Mucosa of descending colon (tissue), 3 donors: ENCODE measurements at places on chromosomes 2 and 18.
A peak's percentile ranks its signal among the peaks of the same experiment; 100 is the strongest.

GRCh38 chr2:24919506-24920097, 435 bp downstream of the ADCY3 start:
- DNase-seq: peak; percentile 47

DNA sequence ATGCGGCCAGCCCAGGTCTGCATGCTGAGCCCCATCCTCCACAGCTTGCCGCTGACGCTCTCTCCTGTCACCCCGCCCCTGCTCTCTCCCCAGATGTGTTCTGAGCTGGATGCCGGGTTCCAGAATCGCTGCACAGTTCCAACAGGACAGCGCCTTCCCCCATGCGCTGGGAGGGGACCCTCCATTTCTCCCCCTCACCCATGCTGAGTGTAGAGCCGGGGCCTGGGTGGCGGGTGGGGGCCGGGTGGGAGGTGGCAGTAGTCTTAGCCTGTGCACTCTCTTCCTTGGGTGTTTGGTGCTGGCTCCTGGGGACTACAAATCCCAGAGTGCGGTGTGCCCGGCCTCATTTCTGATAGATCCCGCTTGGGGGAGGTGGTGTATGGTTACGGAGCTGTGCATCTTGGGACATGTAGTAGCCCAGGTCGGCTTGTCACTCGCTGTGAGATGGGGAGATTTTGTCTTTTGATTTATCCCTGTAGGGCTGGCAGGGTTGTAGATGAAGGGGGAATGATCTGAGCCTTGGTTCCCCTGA, 6.8 kb downstream of the DNAJB2 start:
- no peak for DNase-seq

GRCh38 chr18:8333961-8334360, 275.3 kb upstream of the RAB12 start:
- no peak for DNase-seq

GRCh38 chr2:207248702-207249377, 83.1 kb upstream of the KLF7 start:
- no peak for DNase-seq

GRCh38 chr2:50596515-50596914, 435.4 kb downstream of the NRXN1 start:
- no peak for DNase-seq

GRCh38 chr2:159129269-159129668, 157.2 kb downstream of the WDSUB1 start:
- DNase-seq: no peak

GRCh38 chr18:74149878-74150277, 1.6 kb downstream of the TIMM21 start:
- DNase-seq: no peak

DNA sequence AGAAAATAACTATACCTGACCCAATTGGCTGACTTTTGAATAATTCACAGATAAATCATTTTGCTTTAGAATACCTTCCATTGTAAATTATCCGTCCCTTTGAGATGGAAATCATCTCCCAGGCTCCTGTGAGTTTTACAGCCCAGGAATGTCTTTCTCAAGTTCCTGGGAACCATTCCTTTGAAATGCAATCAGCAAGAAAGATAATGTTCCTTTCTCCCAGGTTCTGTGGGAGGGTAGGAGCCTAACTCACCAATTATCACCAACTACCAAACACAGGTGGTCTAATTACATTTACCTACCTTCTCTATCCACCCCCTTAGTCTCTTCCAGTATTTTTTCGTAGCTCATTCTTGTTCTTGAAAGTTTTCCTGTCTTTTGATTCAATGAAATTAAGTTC, 1016.0 kb downstream of the SOCS6 start:
- no peak for DNase-seq

GRCh38 chr2:106197878-106198277, 3.8 kb upstream of the UXS1 start:
- DNase-seq: no peak

DNA sequence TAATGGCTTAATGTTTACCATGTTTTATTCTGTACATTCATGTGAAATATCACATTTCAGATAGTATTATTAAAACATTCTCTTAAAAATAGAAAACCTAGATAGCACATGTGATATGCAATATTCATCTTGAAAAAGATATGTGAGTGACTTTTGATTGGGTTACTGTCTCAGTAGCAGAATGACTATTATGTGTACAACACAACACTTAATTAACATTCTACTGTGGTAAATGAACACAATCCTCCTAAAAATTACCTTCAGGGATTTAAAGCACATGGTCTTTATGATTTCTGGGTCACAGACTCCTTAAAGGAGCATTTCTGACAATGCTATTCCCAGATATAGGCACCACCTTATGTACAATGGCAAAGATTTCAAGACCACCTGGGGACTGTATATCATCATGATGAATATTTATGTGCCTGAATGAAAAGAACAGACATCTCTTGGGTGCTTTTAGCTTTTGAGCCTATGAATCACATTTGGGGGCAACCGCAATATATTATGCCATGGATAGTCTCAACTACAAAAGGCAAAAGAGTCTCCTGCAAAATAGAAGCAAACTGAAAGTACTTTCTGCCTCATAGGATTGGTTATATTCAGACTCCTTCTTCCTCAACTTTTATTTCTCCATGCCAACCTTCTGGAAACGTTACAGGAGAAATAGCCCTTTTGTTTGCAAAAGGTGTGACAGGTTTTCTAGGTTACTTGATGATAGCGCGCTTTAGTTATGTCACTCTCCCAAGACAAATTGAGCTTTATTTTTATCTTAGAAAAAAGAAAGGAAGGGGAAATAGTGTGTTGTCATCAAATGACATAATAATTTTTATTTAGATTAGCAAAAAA, 259.0 kb downstream of the CALCRL start:
- no peak for DNase-seq

DNA sequence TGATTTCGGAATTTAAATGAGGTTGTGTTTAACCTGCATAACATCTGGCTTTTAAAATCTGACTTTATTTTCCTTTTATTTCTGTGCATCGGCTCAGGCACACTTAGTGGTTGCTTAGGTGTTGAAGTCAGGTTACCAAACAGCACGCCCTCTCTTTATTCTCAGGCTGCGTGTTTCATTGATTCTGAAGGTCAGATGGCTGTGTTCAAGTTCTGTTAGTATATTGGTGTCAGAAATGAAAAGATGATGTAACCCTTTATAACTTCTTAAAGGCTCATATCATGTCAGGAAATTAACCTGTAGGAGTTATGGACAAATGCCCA, 246.5 kb downstream of the LDLRAD4 start:
- DNase-seq: no peak

- DNase-seq: no peak
Observed at GRCh38 chr18:9986156-9986930, 72.5 kb downstream of the VAPA start.

DNA sequence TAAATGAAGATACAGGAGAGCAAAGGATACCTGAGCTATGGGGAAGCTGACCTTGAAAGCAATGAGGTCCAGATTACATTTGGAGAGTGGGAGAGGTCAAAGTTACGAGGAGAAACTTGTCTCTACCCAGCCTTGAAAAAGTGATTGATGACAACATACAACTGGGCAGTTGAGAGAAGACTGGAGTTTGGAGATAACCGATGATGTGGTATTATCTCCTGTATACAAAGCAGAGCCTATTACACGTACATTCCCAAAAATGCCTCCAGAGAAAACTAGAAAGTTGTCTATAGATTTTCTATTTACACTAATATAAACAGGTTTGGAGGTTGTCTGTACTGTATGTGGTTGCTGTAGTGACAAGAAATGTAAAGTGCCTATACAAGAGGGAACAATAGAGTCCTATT, 28.3 kb downstream of the ARL5A start:
- no peak for DNase-seq

GRCh38 chr18:35641916-35642315, 60.4 kb downstream of the GALNT1 start:
- DNase-seq: no peak

- no peak for DNase-seq
Observed at GRCh38 chr2:110969696-110970095, 151.0 kb upstream of the BCL2L11 start.

- no peak for DNase-seq
Observed at GRCh38 chr2:149954981-149955600, 367.5 kb upstream of the MMADHC start.

DNA sequence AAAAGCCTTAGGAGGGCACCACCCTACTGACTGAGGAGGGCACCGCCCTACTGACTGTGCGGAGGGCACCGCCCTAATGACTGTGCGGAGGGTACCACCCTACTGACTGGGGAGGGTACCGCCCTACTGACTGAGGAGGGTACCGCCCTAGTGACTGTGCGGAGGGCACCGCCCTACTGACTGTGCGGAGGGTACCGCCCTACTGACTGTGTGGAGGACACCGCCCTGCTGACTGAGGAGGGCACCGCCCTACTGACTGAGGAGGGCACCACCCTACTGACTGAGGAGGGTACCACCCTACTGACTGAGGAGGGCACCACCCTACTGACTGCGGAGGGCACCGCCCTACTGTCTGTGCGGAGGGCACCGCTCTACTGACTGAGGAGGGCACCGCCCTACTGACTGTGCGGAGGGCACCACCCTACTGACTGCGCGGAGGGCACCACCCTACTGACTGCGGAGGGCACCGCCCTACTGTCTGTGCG, 150.2 kb upstream of the NFATC1 start:
- DNase-seq: peak; percentile 66

DNA sequence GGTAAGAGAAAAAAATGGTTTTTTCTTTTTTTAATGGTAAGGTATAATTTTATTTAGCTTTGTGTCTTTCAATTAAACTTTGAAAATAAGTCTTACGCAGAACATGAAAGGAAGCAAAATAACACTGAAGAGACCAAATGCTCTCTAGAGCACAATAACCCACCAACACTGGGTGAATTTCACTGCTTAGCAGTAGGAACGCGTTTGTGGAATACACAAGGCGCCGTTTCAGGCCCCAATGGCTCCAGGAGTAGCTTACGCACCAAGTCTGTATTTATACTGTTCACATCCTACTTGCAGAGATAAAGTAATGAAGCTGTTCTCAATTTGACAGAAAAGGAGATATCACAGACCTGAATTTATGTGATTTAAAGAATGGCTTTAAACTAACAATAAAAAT, 23.5 kb downstream of the RPL31 start:
- DNase-seq: no peak

- DNase-seq: peak; percentile 20
Observed at GRCh38 chr2:100820523-100821254, 750 bp downstream of the NPAS2 start.

DNA sequence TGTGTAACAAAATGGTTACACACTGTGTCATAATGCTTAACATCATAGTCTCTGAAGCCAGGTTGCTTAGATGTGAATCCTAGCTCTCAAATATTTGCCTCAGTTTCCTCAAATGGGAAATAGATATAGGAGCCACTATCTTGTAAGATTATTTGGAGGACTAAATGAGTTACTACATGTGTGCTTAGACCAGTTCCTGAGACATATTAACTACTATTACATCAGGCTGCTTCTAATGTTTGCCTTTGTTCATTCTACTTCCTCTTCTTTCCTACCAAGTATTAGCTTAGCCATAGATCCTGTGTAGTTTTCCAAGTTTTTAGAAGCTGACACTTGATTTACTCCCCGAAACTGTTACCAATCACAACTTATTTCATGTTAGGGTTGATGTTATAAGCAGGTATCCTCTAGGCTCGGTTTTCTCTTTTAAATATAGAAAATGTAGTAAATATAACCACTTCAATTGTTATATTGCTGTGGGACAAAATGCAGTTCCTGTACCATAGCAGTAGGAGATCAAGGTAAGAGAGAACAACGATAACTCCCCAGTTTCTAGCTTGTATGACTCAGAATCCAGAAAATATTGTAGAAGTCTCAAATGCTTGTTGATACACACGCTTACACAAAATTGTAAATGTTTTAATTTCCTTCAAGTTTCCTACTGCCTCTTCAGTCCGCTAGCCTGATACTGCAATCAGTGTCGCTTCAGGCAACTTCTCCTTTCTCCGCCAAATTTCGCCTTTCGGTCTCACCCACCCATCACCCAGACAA, 751 bp upstream of the DNAJC10 start:
- no peak for DNase-seq

DNA sequence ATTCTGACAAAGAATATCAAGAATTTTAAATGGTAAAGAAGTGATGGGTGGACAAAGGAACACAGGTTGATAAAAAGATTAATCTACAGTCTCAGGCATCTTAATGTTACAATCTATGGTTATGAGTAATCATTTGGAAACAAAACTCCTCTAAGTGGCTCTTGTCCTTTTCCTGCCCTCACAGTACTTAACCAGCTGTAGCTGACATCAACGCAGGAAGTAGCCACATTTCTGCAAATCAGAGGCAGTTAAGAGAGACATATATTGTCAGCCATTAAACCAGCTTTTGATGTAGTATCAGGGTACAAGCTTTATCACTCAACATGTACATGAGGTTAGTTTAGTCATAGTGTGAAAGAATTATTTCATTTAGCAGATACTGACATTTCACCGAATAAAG, 244.6 kb downstream of the NR4A2 start:
- DNase-seq: no peak

- no peak for DNase-seq
Observed at GRCh38 chr2:31674446-31674845, 93.7 kb upstream of the SRD5A2 start.

DNA sequence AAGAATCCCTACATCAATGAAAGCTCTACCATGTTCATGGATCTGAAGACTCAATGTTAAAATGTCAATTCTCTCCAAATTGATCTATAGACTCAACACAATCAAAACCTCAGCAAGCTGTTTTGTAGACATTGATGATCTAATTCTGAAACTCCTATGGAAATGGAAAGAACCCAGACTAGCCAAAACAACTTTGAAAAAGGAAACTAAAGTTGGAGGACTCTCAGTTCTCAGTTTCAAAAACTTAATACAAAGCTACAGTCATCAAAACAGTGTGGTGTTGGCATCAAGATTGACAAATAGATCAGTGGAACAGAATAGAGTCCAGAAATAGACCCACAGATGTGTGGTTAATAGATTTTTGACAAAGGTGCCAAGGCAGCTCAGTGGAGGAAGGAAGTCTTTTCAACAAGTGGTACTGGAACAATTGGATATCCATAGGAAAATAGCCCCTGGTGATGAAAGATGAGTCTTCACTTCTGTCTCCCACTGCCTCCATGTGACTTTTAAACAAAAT, 30.4 kb downstream of the LBH start:
- no peak for DNase-seq

- DNase-seq: peak; percentile 48
Observed at GRCh38 chr18:45449418-45450227, 165.7 kb upstream of the SLC14A2 start.

GRCh38 chr2:144330951-144331673, 188.8 kb downstream of the ZEB2 start:
- peak; percentile 14 for DNase-seq

DNA sequence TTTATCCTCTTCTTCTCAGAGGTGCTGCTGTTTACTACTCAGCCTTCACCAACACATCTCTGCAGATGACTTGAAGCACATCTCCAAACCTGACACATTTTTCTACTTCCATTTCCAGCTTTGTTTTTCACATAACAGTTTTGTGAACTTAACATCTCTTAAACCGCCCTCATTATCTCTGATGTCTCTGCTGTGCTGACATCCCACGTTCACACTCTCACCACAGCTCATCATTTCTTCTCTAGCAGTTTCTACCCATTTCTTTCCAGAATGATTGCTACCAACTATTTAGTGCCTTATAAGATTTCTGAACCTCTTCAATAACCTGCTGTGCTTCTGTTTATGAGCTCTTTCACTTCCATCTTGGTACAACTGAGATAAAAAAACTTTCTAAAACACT, 238.0 kb downstream of the PTPRM start:
- no peak for DNase-seq

- DNase-seq: no peak
Observed at GRCh38 chr2:23940718-23941620, 706 bp downstream of the UBXN2A start.

- DNase-seq: no peak
Observed at GRCh38 chr18:9243029-9243428, 91.5 kb upstream of the TWSG1 start.
